ENCODE measurements at places on chromosomes 5 and 9.

DNA sequence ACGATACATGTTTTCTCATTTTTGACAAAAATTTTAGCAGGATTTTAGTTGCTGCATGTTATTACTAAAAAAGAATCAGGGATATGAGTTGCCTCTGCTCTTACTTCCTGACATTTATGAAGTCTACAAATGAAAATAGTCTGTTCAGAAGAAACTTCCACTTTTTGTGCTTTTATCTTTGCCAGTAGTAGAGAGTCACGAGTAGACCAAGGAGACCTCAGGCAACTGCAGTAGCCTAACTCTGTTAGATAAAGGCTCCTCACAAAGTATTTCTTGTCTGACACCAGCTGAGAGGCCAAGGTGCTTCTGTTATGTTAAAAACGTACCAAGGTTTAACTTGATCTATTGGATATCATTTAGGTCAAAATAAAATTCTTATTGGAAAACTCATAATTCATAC is 333.9 kb downstream of the NR2F1-AS1 start:
- no peak for DNase-seq

DNA sequence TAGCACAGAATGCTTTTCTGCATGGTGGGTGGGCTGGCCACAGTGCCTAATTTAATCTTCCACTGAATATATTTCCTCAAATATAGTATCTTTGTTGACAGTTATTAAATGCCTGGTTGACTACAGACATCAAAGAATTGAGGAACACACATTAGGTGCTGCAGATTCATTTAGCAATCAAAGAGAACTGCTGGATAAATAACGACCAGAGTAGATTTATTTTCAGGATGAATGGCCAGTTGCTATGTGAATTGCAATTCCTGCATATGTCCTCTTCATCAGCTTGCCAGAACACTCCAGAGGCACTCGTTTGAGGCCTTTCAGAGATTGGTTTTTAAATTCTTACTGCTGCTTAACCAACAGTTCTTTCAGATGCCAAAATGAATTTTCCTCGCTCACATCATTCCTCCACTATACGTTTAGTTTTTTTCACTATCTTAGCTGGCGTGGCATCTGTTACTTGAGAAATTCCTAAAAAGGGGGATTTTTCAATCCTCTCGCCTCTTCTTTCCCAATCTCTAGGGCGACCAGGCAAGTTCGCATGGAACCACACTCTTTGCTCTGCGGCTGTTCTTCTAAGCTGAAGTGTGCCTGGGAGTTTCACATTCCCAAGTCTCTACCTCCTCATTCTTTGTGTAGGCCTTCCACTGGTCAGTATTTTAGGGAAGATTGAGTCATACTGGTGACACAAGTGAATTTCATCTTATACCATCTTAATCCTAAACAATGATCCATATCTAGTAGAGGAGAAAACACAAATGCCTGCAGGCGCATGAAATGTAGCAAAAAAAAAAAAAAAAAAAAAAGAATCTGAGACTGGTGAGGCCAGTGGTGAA is 237.1 kb upstream of the NMUR2 start:
- DNase-seq, result no peak

DNA sequence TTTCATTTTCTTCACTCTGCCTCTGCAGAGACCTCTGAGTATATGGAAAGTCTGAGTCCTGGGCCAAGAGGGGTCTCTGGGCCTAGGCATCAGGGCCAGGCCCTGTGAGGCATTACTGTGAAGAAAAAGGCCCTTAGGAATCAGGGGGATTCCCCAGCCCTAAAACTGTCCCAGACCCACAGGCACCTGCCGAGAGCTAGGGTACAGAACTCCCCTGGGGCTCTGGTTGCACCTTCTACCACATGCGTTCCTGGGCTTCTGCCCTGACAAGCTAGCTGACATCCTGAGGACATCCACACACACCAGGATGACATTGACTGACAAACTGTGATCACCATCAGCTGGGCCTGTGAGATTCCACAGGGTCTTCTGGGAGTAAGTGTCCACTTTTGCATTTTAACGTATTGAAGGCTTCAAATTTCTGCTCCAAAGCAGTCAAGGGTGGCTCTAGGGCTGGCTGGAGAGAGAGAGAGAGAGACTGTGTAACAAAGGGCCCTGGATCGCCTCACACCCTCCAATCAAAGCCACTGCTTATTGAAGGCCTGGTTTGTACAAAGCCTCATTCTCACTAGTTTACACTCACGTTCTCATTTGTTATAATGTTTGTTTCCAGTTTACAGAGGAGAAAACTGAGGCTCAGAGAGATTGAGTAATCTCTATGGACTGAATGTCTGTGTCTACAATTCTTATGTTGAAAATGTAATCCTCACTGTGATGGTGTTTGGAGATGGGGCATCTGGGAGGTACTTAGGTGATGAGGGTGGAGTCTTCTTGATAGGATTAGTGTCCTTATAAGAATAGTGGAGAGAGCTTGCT is 45.1 kb downstream of the TGFBI start:
- no peak for DNase-seq

GRCh38 chr5:41748631-41749030 is 121.6 kb downstream of the OXCT1 start:
- DNase-seq, result peak; percentile 58

DNA sequence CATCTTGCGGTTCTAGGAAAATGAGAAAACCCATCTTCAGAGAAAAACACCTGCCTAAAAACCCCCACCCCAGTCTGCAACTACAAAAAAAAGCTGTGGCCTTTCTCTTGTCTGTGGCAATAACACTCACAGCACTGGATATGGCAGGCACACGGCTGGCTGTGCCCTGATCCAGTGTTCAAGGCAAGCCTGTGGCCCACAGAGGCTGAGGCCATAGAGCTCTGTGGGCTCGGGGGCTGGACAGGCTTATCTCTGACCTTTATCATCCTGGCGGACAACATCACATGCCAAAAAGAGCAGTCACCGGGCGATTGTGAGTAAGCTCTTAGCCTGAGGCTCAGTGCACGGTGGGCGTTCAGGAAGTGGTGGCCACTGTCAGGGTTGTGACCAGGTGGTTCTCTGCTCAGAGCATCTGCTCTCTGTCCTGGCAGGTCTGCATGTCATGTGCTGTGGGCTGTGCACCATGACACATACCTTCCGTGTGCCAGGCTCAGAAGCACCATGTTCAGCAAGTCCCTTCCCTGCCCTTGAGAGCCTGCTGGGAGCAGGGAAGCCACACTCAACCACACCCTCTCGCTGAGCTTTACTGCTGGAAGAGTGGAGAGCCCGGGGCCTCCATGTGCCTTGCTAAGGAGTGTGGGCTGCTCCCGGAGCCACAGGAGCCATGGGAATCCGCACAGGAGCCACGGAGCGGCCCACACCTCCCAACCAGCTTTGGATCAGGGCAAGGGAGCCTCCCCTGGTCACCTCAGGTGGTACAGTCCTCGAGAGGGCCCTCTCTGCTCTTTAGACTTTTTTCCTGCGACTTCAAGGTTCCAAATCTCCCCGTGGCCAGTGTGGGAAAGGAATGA is 34.6 kb upstream of the WDR38 start:
- peak; percentile 97 for DNase-seq

- no peak for DNase-seq
Observed at GRCh38 chr5:143600396-143601075, 197.1 kb upstream of the NR3C1 start.

DNA sequence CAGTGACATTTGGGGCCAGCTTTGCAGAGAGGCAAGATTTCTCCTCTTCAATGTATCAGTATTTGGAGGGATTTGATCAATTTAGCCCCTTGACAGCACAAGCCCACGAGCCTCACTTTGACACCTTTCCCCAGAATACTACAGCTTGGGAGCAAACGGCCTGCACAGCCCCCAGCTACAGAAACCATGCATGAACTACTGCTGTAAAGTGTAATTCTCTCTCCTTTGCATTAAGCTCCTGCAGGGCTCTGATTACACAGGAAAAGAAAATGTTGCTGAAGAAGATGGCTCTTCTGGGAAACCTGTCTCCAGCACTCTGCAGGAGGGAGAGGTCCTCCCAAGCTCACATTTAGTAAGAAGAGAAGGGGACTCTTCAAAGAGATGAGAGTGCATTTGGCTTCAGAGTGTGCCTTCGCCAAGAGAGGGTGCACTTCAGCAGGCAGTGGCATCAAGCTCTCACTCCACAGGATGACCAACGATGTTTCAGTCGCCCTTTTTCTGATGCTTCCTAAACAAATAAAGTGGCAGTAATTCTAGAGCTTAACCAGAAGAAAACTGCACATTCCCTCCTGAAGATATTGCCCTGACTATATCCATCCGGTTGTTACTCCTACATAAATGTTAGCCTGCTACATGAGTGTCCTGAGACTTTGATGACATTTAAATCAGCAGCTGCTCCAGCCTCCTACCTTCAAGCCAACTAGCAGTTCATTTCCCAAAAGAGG is 272.2 kb downstream of the AUH start:
- DNase-seq, result peak; percentile 68

GRCh38 chr5:150263801-150264621 is 25.6 kb downstream of the CAMK2A start:
- DNase-seq, result peak; percentile 99

GRCh38 chr5:117794847-117795246 is 1193.5 kb downstream of the DTWD2 start:
- DNase-seq, result no peak

DNA sequence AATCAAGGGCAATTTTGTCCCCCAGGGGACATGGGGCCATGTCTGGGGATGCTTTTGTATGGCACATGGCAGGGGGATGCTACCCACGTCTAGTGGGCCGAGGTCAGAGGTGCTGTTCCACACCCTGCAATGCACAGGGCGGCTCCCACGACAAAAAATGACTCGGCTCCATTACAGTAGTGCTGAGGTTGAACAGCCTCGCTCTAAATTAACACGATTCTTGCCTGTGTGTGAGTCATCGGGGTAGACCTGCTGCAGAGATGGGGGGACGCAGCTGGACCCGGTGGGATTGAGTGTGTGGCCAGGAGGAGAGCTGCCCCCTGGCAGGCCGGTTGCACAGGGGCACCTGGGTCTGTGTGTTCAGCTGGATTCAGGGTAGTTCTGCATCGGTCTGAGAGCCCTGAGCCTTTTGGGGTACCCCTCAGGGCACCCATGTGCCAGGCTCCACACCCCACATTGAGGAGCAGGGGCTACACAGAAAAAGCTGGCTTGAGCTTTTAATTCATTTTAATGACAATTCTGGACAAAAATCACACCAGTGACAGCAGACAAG is 20.0 kb upstream of the COL5A1 start:
- DNase-seq, result no peak

DNA sequence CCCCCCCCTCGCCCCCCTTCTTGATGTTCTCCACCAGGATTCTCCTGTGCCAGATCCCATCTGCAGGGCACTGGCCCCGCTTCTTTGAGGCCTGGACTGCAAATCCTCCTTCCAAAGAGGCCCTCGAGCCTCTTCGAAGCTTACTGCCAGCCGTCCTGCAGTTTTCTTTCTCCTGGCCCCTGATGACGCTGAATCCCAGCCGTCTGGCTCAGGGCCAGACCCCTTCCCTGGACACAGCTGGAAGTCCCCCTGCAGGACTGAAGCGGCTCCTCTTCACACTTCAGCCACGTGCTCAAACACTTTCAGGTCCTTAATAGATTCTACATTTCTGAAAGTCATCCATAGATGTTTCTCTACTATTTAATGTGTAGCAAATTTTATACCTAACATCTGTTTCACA is 121.5 kb downstream of the EHMT1 start:
- no peak for DNase-seq

GRCh38 chr9:35104586-35104985 is 1.7 kb upstream of the STOML2 start:
- DNase-seq, result no peak

- peak; percentile 25 for DNase-seq
Observed at GRCh38 chr5:75412111-75412990, 75.3 kb downstream of the HMGCR start.

- no peak for DNase-seq
Observed at GRCh38 chr5:37951946-37952721, 112.3 kb upstream of the GDNF start.

DNA sequence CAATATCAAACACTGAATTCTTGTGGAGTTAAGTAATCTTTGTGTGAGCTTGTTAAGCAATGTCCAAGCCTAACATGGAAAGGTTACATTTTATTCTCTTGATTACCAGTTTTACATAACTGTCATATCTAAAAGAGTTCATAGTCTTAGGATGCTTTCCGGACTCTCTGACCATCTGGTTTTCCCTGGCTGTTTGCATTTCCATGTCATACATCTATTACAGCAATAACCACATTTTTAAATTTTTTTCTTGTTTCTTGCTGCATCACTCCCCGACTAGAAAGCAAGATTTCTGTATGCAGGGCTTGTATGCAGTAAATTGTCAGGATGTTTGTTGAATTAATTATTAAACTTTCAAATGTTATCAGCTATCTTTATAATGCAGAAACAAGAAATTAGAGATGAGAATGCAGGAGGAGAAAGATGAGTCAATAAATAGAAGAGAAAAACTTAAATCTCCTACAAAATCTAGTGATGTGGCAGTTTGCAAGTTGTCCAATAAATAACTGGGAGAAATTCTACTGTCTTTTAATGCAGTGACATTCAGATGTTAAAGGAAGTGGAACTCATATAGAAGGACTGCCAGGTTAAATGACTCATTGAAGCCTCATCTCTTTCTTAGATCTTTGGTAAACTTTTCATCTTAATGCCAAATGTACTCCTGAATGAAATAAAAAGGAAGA is 179.6 kb upstream of the SGCD start:
- DNase-seq, result no peak

- no peak for DNase-seq
Observed at GRCh38 chr9:14303521-14303920, 10.4 kb downstream of the NFIB start.

GRCh38 chr5:41445937-41446563 is 64.4 kb downstream of the PLCXD3 start:
- peak; percentile 5 for DNase-seq

GRCh38 chr5:77993141-77993854 is 217.2 kb upstream of the TBCA start:
- DNase-seq, result no peak

DNA sequence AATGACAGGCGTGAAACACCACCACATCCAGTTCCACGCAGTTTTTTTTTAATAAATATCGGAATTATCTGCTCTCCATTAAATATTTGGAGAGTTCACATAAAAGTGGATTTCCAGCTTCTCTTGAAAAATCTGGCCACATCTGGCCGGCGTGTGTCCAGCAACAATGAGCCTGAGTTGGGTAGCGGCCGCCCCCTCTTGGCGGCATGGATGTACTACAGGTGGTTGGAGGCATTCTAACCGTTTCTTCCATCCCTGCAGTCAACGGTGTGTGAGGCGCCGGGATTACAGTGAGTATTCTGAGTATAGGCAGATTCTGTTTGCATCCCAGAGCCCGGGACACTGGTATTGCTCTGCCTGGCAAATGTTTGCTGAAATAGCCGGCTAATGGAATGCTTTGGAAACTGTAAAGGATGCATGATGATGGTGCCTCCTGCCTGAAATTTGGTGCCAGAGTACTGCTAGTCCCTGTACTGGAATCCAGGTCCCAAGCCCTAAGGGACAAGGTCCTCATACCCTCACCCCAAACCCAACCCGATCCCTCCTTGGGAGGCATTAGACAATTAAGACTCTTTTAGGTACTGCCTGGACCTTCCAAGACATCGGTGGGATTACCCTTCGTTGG is 13.6 kb upstream of the GM2A start:
- peak; percentile 58 for DNase-seq

Measured in M059J (cell line).